ENCODE measurements at places on chromosomes 4 and X. TPM values are rescaled to one million over a fixed set of nuclear protein-coding genes. Genes with fewer than 3 reads are reported as not detected.

DNA sequence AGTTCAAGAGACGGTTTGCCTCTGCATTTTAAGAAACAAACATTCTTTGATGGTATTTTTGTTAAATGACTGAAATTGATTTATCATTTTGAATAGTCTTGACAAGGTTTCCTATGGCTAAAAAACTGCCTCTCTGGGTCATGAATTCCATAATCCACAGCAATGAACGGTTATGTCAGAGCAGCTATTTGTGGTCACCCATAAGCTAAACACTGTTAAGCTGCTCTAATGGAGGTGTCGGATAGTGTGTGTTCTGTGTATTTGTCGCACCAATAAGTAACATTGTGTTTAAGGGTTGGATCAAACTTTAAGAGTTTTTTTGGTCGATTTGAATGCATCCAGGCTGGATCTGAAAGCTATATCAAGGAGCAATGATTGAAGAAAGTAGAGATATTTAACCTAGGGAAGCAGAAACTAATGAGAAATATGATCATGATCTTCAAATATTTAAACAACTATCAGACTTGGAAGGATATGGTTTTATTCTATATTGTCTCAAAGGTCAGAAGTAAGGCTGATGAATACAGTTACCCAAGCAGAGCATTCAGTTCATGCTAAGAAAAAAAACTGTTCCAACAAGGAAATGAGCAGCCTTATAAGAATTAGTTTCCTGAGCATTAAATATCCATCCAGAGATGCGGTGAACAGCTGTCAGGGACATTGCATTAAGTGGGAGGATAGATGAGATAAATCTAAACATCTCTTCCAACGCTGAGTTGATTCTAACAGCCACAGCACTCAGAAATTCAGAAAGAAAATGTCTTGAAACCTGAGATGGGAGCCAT lies 232.3 kb upstream of the RPS6KA3 start:
- DNase-seq, result no peak
- no peaks in the 10 kb centered on the region for H3K4me1 ChIP-seq
- H3K27me3 ChIP-seq, result no peaks in the 10 kb centered on the region
- H3K36me3 ChIP-seq, result no peaks in the 10 kb centered on the region
- no peak overlapping the region for H3K4me3 ChIP-seq
- no peak overlapping the region for H3K27ac ChIP-seq

Gene ALPK1
- total RNA-seq, result 3.1 TPM

DNA sequence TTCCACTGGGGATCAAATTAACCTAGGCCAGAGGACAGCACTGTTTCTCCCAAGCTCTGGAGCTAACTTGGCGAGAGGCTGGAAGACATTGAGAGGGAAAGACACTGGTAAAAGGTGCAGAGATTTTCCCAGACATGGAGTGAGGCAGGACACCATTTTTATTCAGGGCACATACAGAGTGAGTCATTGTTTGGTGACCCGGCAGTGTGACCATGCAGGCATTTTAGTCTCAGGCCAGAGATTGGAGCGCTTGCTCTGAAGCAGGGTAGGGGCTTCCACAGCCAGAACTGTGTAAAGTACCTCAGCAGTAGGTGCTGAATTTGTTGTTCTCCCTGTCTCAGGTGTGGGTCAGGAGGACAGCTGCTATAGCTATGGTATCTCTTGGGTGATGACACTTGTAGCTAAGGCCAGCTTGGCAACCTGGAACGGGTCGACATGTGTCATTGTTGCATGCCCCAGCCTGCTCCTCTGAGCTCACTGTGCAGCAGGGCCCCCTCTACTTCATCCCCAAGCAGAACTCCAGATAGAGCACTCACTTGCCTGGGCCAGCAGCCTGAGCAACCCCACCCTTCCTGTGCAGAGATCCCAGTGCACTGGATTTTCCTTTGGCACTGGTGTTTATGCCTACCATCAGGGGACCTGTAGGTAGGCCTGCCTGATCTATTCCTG lies 79.8 kb upstream of the ATP8A1 start:
- no peaks in the 10 kb centered on the region for H3K27me3 ChIP-seq
- H3K36me3 ChIP-seq, result no peaks in the 10 kb centered on the region
- H3K4me3 ChIP-seq, result no peak overlapping the region
- no peaks in the 10 kb centered on the region for H3K4me1 ChIP-seq
- H3K27ac ChIP-seq, result no peak overlapping the region

DNA sequence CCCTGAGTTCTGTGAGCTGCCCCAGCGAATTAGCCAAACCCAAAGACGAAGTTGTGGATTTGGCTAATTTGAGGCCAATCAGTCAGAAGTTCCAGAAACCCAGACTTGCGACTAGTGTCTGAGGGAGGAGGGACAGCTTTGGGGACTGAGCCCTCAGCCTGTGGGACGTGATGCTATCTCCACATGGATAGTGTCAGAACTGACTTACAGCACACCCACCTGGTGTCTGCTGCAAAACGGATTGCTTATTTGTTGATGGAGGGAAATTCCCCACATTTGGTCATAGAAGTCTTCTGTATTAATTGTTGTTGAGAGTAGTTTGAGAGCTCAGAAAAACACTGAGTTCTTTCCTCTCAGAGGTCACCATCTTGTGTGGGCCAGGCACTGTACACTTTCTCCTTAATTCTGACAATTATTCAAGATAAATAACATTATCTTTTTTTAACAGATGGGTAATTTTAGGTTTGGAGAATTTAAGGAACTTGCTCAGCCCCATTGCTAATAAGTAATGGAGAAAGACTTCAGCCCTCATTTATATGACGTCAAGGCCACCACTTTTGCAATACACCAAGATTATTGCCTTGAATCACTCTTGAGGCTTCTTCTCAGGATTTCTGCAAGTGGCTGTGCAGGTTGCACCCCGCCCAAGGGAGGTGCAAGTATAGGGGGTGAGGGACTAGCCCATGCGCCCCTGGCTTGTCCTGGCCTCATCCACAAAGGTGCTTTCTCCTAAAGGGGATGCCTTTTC lies 16.7 kb downstream of the CLRN2 start:
- no peaks in the 10 kb centered on the region for H3K4me1 ChIP-seq
- H3K4me3 ChIP-seq, result no peak overlapping the region
- no peaks in the 10 kb centered on the region for H3K36me3 ChIP-seq
- peaks cover 3% of the 10 kb centered on the region for H3K27me3 ChIP-seq
- no peak for DNase-seq

GRCh38 chrX:87003031-87003430 lies 514.6 kb upstream of the KLHL4 start:
- no peak overlapping the region for H3K27ac ChIP-seq
- H3K4me3 ChIP-seq, result no peak overlapping the region
- no peaks in the 10 kb centered on the region for H3K4me1 ChIP-seq
- no peaks in the 10 kb centered on the region for H3K27me3 ChIP-seq
- DNase-seq, result no peak
- no peaks in the 10 kb centered on the region for H3K36me3 ChIP-seq

DNA sequence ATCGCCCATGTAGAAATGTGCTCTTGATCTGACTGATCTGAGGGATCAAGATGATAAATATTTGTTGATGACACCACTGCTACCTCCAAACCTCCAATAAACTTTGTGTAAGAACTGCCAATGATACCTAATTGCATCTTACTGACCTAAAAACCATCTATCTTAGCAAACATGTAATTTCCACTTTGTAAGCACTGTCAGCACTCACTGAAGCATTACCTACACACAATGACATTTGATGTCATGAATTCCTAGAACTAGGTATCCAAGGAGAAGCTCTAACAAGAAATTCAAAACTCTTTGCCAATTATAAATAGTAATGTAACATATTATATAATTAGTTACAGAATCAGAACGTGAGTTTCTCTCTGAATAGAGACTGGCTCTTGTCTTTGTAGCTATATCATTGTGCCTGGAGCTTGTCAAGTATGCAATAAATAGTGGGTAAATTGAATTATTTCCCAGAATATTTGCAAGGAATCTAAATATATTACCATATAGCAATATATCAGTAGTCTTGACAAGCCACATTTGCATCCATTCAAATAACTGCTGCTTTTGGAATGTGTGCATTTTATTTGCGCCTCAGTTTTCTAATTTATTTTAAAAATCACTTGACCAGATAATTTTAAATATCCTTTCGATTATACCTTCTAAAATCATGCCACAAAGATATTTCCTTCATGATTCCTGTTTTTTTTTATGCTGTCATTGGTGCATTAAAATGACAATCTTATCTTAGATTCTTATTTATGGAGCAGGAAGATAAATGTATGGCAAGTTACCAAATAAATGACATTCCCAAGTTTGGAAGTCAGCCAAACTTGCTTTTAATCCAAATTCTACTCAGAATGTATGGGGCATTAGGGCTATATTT lies 232.3 kb upstream of the NEIL3 start:
- H3K4me1 ChIP-seq, result no peaks in the 10 kb centered on the region
- no peaks in the 10 kb centered on the region for H3K36me3 ChIP-seq
- no peak overlapping the region for H3K27ac ChIP-seq
- H3K4me3 ChIP-seq, result no peak overlapping the region
- H3K27me3 ChIP-seq, result no peaks in the 10 kb centered on the region

- no peak overlapping the region for H3K4me3 ChIP-seq
- no peaks in the 10 kb centered on the region for H3K27me3 ChIP-seq
- H3K4me1 ChIP-seq, result peaks cover 8% of the 10 kb centered on the region
- no peak overlapping the region for H3K27ac ChIP-seq
- no peak for DNase-seq
Measured at GRCh38 chrX:40663880-40664630, 16.7 kb upstream of the CXorf38 start.

DNA sequence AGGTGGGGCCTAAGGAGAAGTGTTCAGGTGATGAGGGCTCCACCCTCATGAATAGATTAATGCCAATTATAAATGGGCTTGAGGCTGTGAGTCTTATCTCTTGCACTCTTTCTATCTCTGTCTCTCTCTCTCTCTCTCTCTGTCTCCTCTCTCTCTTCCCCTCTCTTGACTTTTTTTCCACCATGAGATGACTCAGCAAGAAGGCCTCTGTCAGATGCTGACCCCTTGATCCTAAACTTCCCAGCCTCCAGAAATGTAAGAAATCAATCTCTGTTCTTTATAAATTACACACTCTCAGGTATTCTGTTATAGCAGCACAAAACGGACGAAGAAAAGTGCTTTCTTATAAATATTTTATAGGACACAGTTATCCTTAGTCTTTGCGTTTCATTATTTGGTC lies 184.9 kb upstream of the PCDH7 start:
- H3K27me3 ChIP-seq, result no peaks in the 10 kb centered on the region
- no peaks in the 10 kb centered on the region for H3K4me1 ChIP-seq
- H3K27ac ChIP-seq, result no peak overlapping the region
- H3K4me3 ChIP-seq, result no peak overlapping the region

- no peaks in the 10 kb centered on the region for H3K27me3 ChIP-seq
- no peak for DNase-seq
- no peak overlapping the region for H3K27ac ChIP-seq
- no peaks in the 10 kb centered on the region for H3K4me1 ChIP-seq
- H3K4me3 ChIP-seq, result no peak overlapping the region
Measured at GRCh38 chr4:130073145-130073790, 977.3 kb downstream of the C4orf33 start.

DNA sequence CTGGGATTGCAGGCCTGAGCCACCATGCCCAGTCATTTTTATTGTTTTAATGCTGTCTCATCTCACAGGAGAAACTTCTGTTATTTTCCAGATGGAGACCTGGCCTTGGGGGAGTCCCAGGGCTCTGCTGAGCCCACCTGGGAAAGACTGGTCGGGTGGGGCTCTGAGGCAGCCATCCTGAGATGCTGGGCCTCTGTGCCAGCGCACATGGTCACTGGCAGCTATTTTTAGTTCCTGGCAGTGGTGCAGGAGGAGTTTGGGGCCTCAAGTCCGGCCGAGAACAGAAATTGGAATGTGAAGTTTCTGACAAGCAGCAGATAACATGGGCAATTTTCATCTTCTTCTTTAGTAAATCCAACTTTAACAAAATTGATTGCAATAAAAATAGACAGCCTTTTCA lies 44.5 kb downstream of the SORCS2 start:
- no peak overlapping the region for H3K4me3 ChIP-seq
- no peaks in the 10 kb centered on the region for H3K36me3 ChIP-seq
- H3K27ac ChIP-seq, result no peak overlapping the region
- no peaks in the 10 kb centered on the region for H3K27me3 ChIP-seq
- DNase-seq, result no peak
- no peaks in the 10 kb centered on the region for H3K4me1 ChIP-seq
